ENCODE measurements at places on chromosomes 2 and 18. TPM values are rescaled to one million over a fixed set of nuclear protein-coding genes. Genes with fewer than 3 reads are reported as not detected.

The TEX44 gene
- polyA plus RNA-seq: not detected

The RTKN gene
- polyA plus RNA-seq: 5.0 TPM

The NOSTRIN gene
- polyA plus RNA-seq: 0.42 TPM

The VWA3B gene
- polyA plus RNA-seq: 0.24 TPM

The TTN gene
- polyA plus RNA-seq: 4.0 TPM

The IL36A gene
- polyA plus RNA-seq: not detected

The FEV gene
- not detected for polyA plus RNA-seq

The RAD51AP2 gene
- not detected for polyA plus RNA-seq

The ELP2 gene
- polyA plus RNA-seq: 73.8 TPM

The DCDC2C gene
- not detected for polyA plus RNA-seq
